ENCODE measurements at places on chromosomes 1 and 21. TPM values are rescaled to one million over a fixed set of nuclear protein-coding genes. Genes with fewer than 3 reads are reported as not detected.

DNA sequence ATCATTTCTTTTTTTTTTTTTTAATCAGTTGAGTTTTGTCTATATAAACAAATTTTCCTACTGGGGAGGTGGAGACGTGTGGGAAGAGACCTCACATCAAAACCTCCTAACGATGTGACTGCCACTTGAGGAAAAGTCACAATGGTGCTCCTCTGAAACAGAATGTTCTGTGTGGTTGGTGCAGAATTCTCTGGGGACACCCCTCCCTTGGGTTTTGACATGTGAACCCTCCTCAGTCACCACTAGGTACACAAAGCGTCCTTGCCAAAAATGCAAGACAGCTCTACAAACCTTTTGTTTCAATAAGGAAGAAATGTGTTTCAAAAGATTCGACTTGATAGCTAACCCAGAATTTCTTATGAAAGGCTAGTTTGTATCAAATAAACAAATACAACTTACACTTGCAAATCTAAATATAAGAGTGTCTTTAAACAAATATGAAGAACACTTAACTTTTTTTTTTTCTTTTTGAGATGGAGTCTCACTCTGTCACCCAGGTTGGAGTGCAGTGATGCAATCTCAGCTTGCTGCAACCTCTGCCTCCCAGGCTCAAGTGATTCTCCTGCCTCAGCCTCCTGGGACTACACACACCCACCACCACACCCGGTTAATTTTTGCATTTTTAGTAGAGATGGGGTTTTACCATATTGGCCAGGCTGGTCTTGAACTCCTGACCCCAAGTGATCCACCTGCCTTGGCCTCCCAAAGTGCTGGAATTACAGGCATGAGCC lies 9.3 kb downstream of the SLC25A24 start:
- no peaks in the 10 kb centered on the region for H3K27me3 ChIP-seq
- no peak for DNase-seq
- no peaks in the 10 kb centered on the region for H3K4me1 ChIP-seq
- no peak overlapping the region for H3K27ac ChIP-seq

- H3K4me3 ChIP-seq: no peak overlapping the region
- H3K4me1 ChIP-seq: peaks cover 17% of the 10 kb centered on the region
- no peaks in the 10 kb centered on the region for H3K36me3 ChIP-seq
- DNase-seq: no peak
- no peak overlapping the region for H3K27ac ChIP-seq
These were observed 45.8 kb downstream of the NENF start for GRCh38 chr1:212478467-212479025.

- no peak overlapping the region for H3K27ac ChIP-seq
- H3K4me3 ChIP-seq: no peak overlapping the region
- no peaks in the 10 kb centered on the region for H3K36me3 ChIP-seq
- H3K27me3 ChIP-seq: no peaks in the 10 kb centered on the region
These were observed 74.6 kb upstream of the PDC start for GRCh38 chr1:186535388-186536133.

GRCh38 chr1:44326821-44327465 lies 28.1 kb downstream of the ERI3 start:
- H3K36me3 ChIP-seq: peaks cover 7% of the 10 kb centered on the region
- H3K27me3 ChIP-seq: no peaks in the 10 kb centered on the region
- H3K4me1 ChIP-seq: peaks cover 27% of the 10 kb centered on the region
- H3K4me3 ChIP-seq: no peak overlapping the region
- DNase-seq: no peak

DNA sequence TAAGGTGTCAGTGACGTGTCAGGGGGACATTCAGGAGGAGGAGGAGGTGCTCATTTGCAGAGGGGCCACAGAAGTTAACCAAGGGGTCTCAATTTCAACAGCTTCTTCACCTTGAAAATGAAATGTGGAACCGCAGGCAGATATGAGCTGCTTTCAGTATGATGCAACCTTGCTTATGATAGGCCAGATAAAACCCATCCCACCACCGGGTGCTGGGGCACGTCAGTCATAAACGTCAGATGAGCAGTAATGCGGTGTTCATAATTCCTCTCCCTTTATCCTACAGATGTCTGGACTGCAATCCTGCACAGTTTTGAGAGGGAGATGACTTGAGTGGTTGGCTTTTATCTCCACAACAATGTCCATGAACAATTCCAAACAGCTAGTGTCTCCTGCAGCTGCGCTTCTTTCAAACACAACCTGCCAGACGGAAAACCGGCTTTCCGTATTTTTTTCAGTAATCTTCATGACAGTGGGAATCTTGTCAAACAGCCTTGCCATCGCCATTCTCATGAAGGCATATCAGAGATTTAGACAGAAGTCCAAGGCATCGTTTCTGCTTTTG lies 1.7 kb downstream of the PTGFR start:
- no peak overlapping the region for H3K27ac ChIP-seq
- H3K4me3 ChIP-seq: no peak overlapping the region
- H3K27me3 ChIP-seq: peaks cover 3% of the 10 kb centered on the region
- peaks cover 18% of the 10 kb centered on the region for H3K4me1 ChIP-seq

- no peak overlapping the region for H3K27ac ChIP-seq
- peaks cover 11% of the 10 kb centered on the region for H3K4me1 ChIP-seq
These were observed 23.9 kb downstream of the RNF2 start for GRCh38 chr1:185069202-185069772.

GRCh38 chr1:211114446-211114845 lies 19.5 kb downstream of the KCNH1 start:
- no peak for DNase-seq
- no peaks in the 10 kb centered on the region for H3K36me3 ChIP-seq

DNA sequence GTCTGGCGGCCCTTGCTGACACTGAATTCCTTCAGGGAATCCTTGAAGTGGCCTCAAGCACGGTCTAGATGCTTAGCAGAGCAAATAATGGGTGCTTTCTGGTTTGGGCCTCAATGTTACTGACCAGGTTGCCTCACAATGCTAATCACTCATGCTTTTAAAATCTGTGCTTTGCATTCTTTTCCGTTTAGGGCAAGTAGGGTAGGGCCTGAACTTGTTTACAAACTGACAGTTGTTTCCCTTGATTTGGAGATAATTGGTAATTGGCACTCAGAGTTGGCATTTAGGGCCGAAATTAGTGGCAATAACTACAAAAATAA lies 1.4 kb downstream of the VPS13D start:
- DNase-seq: no peak
- H3K4me3 ChIP-seq: peak overlapping the region; percentile 98
- peaks cover 20% of the 10 kb centered on the region for H3K36me3 ChIP-seq
- H3K4me1 ChIP-seq: peaks cover 5% of the 10 kb centered on the region

GRCh38 chr1:226919587-226919986 lies 20.5 kb upstream of the COQ8A start:
- H3K4me3 ChIP-seq: no peak overlapping the region
- H3K27me3 ChIP-seq: no peaks in the 10 kb centered on the region
- H3K27ac ChIP-seq: no peak overlapping the region
- H3K36me3 ChIP-seq: no peaks in the 10 kb centered on the region
- no peaks in the 10 kb centered on the region for H3K4me1 ChIP-seq
- no peak for DNase-seq

DNA sequence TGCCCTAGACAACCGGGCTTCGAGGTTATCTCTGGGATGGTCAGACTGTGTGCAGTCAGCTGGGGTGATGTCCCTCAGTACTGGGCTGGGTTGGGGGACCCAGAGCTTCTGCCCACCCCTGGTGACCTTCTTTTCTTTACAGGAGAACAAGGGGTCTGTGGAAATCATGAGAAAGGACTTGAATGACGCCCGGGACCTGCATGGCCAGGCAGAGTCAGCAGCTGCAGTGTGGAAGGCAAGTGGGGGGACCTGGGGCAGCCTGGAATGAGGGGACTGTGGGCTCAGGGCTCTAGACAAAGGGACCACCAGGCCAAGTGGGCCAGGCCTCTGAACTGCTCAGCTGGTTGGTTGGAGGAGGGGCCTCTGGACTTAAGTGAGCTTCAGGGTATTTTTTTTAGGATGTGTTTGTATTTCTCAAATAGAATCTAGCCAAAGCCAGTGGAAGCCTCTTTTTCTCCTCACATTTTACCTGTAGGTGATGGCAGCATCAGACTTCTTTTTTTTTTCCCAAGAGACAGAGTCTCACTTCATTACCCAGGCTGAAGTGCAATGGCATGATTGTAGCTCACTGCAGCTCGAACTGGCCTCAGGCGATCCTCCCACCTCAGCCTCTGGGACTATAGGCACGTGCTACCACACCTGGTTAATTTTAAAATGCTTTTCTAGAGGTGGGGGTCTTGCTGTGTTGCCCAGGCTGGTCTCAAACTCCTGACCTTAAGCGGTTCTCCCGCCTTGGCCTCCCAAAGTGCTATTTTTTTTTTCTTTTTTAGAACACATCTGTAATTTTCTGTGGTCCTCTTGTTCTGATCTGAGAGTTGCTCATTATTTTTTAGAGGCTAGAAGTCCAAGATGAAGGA lies 1.9 kb downstream of the RNF187 start:
- no peak for DNase-seq
- peaks cover 37% of the 10 kb centered on the region for H3K36me3 ChIP-seq
- no peak overlapping the region for H3K27ac ChIP-seq
- no peaks in the 10 kb centered on the region for H3K27me3 ChIP-seq
- H3K4me3 ChIP-seq: peak overlapping the region; percentile 99
- peaks cover 27% of the 10 kb centered on the region for H3K4me1 ChIP-seq

GRCh38 chr1:209883341-209883971 lies 54.6 kb upstream of the SYT14 start:
- H3K36me3 ChIP-seq: no peaks in the 10 kb centered on the region
- DNase-seq: peak; percentile 18
- H3K4me3 ChIP-seq: no peak overlapping the region
- H3K27me3 ChIP-seq: no peaks in the 10 kb centered on the region
- H3K27ac ChIP-seq: peak overlapping the region; percentile 83

- no peak overlapping the region for H3K27ac ChIP-seq
- H3K4me1 ChIP-seq: peaks cover 4% of the 10 kb centered on the region
- H3K27me3 ChIP-seq: no peaks in the 10 kb centered on the region
- no peaks in the 10 kb centered on the region for H3K36me3 ChIP-seq
- peak; percentile 23 for DNase-seq
These were observed 24.4 kb downstream of the TMEM200B start for GRCh38 chr1:29099286-29099685.

- H3K27ac ChIP-seq: no peak overlapping the region
- no peaks in the 10 kb centered on the region for H3K27me3 ChIP-seq
- H3K4me1 ChIP-seq: no peaks in the 10 kb centered on the region
- peaks cover 2% of the 10 kb centered on the region for H3K36me3 ChIP-seq
These were observed 60.4 kb downstream of the ARHGEF10L start for GRCh38 chr1:17599954-17600300.

- H3K4me3 ChIP-seq: no peak overlapping the region
- no peaks in the 10 kb centered on the region for H3K36me3 ChIP-seq
- no peak overlapping the region for H3K27ac ChIP-seq
- DNase-seq: no peak
These were observed 97.8 kb upstream of the LPGAT1 start for GRCh38 chr1:211928290-211928801.

DNA sequence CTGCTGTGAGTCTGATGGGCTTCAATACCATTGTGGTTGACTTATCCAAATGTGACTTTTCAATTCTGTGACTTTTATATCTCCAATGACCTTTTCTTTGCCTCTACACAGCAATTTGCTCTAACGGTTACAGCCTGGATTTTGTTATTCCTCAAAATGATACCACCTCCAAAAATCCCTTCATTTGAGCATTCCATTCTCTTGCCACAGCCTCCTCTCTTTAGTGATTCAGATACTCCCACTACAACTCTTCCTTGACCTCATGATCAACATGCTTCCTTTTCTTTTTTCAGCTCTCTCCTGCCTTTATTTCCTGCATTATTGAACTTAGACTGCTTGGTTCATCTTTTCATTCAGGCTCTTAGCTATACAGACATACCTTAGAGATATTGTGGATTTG lies 16.6 kb upstream of the IL19 start:
- 0 out of 2 replicates have a peak overlapping the region, but pooled peaks have one; percentile 25 for H3K27ac ChIP-seq
- DNase-seq: no peak
- H3K27me3 ChIP-seq: no peaks in the 10 kb centered on the region
- H3K4me3 ChIP-seq: no peak overlapping the region
- no peaks in the 10 kb centered on the region for H3K36me3 ChIP-seq
- H3K4me1 ChIP-seq: peaks cover 21% of the 10 kb centered on the region

GRCh38 chr1:113391649-113392271 lies 1.4 kb downstream of the MAGI3 start:
- DNase-seq: no peak
- peak overlapping the region; percentile 86 for H3K4me3 ChIP-seq
- H3K27me3 ChIP-seq: no peaks in the 10 kb centered on the region
- H3K36me3 ChIP-seq: peaks cover 9% of the 10 kb centered on the region

GRCh38 chr1:36894824-36895223 lies 139.5 kb downstream of the GRIK3 start:
- DNase-seq: no peak
- H3K4me3 ChIP-seq: no peak overlapping the region
- H3K36me3 ChIP-seq: no peaks in the 10 kb centered on the region
- H3K27me3 ChIP-seq: no peaks in the 10 kb centered on the region
- H3K27ac ChIP-seq: no peak overlapping the region

DNA sequence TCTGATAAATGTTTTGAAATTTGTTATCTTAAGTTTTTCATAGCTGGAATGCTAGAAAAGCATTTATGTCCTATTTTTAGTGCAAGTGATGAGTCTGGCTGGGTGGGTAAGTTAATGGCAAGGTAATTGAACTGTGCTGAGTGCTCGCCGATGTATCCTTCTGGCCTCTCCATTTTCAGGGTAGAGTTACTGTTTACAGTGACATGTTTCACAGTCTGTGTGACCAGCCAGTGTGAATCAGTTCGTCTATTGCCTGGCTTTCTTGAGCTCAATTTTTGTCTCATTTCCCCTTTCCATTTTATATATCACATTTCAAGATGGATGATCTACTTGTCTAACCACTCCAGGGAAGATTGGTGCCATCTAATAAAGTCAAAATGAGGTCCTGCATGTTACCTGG lies 44.1 kb downstream of the ITSN1 start:
- no peaks in the 10 kb centered on the region for H3K36me3 ChIP-seq
- no peaks in the 10 kb centered on the region for H3K27me3 ChIP-seq
- H3K4me1 ChIP-seq: peaks cover 66% of the 10 kb centered on the region
- DNase-seq: no peak
- peak overlapping the region; percentile 87 for H3K27ac ChIP-seq
- H3K4me3 ChIP-seq: no peak overlapping the region

GRCh38 chr1:172774561-172774960 lies 115.7 kb downstream of the FASLG start:
- no peak overlapping the region for H3K27ac ChIP-seq
- H3K4me3 ChIP-seq: no peak overlapping the region
- H3K4me1 ChIP-seq: no peaks in the 10 kb centered on the region
- H3K27me3 ChIP-seq: peaks cover 6% of the 10 kb centered on the region
- H3K36me3 ChIP-seq: no peaks in the 10 kb centered on the region

Gene RAB25
- total RNA-seq: not detected

Gene CYP4A11
- not detected for total RNA-seq

Gene ATP6V1G3
- not detected for total RNA-seq

Gene FCRL5
- total RNA-seq: not detected

Gene FLAD1
- total RNA-seq: 15.4 TPM

Gene TTC22
- total RNA-seq: not detected

Gene CD5L
- not detected for total RNA-seq

Gene CBS
- 34.2 TPM for total RNA-seq

Gene ARHGEF10L
- 12.8 TPM for total RNA-seq

Gene DISC1
- total RNA-seq: 3.8 TPM

Gene OR2T35
- not detected for total RNA-seq

Gene CAPN9
- not detected for total RNA-seq

Gene OR2AK2
- total RNA-seq: not detected

Gene TSPEAR
- not detected for total RNA-seq

Gene FAM151A
- total RNA-seq: not detected

Gene CFHR5
- total RNA-seq: not detected

Gene AK4
- total RNA-seq: 0.21 TPM

Gene PLPP3
- total RNA-seq: 17.5 TPM

Measured in SJSA1 (cell line).